ENCODE measurements at places on chromosomes 7 and 10. TPM values are rescaled to one million over a fixed set of nuclear protein-coding genes. Genes with fewer than 3 reads are reported as not detected.
A peak's percentile ranks its signal among the peaks of the same experiment; 100 is the strongest.

GRCh38 chr10:72889391-72889831 is 4.1 kb upstream of the OIT3 start:
- DNase-seq = no peak

GRCh38 chr10:128001363-128001745 is 94.5 kb downstream of the PTPRE start:
- DNase-seq = no peak

- no peak for DNase-seq
Measured at GRCh38 chr10:92142512-92142911, 148.4 kb downstream of the CPEB3 start.

MSS51 gene
- 3.5 TPM for total RNA-seq

C10orf88 gene
- total RNA-seq = 11.8 TPM

- peak; percentile 38 for DNase-seq
Measured at GRCh38 chr7:102291056-102291915, 4.6 kb downstream of the SH2B2 start.

OR2A1 gene
- not detected for total RNA-seq

FAM170B gene
- total RNA-seq = 0.16 TPM

Measured in activated T-cell treated with anti-CD3 and anti-CD28 coated beads, Interleukin-2, amount 50 U/mL, for 72 hours (primary cell).